Psoas muscle (tissue), 8 donors: ENCODE measurements at places on chromosomes 2 and 18. TPM values are rescaled to one million over a fixed set of nuclear protein-coding genes. Genes with fewer than 3 reads are reported as not detected.

GRCh38 chr2:223918671-223919134 is 26.4 kb downstream of the WDFY1 start:
- no peak overlapping the region for H3K27ac ChIP-seq
- no peaks in the 10 kb centered on the region for H3K27me3 ChIP-seq
- DNase-seq: no peak
- H3K4me1 ChIP-seq: peaks cover 23% of the 10 kb centered on the region
- peaks cover 31% of the 10 kb centered on the region for H3K36me3 ChIP-seq
- H3K4me3 ChIP-seq: no peak overlapping the region

DNA sequence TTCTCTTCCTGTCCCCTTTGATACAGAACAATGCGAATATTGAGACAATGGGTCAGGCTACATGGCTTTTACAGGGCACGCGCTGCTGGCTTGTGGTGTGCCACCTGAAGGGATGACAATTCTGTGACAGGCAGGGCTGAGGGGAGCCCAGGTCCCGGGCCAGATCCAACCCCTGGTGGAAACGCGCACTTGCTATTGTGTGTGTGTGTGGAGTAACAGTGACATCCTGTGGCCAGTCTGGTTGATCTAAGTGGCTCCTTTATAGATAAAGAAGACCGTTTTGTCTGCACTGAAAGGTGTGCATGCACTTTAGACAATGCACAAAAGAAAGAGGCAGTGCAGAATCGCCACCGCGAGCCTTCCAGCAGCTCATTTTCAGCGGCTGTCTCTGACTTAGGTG is 273.6 kb downstream of the HRH4 start:
- DNase-seq: no peak
- no peaks in the 10 kb centered on the region for H3K27me3 ChIP-seq
- H3K27ac ChIP-seq: no peak overlapping the region
- no peak overlapping the region for H3K4me3 ChIP-seq
- H3K4me1 ChIP-seq: no peaks in the 10 kb centered on the region
- H3K36me3 ChIP-seq: no peaks in the 10 kb centered on the region

REG3A gene
- polyA plus RNA-seq: not detected

TAF1B gene
- 5.7 TPM for polyA plus RNA-seq

DNA sequence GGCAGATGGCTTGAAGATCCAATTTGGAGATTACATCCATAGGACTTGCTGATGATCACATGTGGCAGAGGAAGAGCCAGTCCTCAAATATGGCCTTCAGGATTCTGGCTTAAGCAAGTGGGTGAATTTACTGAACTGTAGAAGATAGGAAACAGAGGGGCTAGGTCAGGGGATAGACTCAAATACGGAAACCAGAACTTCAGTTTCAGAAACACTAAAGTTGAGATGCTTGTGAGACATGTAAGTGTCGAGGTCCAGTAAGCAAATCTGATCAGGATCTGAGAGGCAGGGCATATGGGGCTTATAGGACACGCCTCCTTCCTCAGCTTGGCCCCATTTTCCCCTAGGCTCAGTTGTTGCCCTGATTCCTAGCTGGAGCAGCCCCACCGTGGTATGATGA is 107.7 kb downstream of the LBH start:
- H3K27me3 ChIP-seq: no peaks in the 10 kb centered on the region
- H3K4me1 ChIP-seq: no peaks in the 10 kb centered on the region
- no peak overlapping the region for H3K27ac ChIP-seq
- H3K4me3 ChIP-seq: no peak overlapping the region
- H3K36me3 ChIP-seq: no peaks in the 10 kb centered on the region
- no peak for DNase-seq

- H3K4me3 ChIP-seq: no peak overlapping the region
- H3K27ac ChIP-seq: no peak overlapping the region
- H3K36me3 ChIP-seq: no peaks in the 10 kb centered on the region
Observed at GRCh38 chr2:18413676-18414396, 146.6 kb downstream of the RDH14 start.

- DNase-seq: no peak
- no peaks in the 10 kb centered on the region for H3K27me3 ChIP-seq
- no peak overlapping the region for H3K4me3 ChIP-seq
Observed at GRCh38 chr2:144320491-144320890, 199.4 kb downstream of the ZEB2 start.

DNA sequence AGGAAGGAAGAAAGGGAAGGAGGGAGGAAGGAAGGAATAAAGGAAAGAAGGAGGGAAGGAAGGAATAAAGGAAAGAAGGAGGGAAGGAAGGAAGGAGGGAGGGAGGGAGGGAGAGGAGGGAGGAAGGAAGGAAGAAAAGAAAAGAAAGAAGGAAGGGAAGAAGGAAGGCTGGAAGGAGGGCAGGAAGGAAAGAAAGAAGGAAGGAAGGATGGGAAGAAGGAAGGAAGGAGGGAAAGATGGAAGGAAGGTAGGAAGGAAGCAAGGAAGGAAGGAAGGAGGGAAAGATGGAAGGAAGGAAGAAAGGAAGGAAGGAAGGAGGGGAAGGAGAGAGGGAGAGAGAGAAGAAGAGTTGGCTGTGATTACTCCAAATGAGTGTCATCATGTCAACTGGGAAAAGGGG is 190.6 kb downstream of the ACKR3 start:
- no peak overlapping the region for H3K4me3 ChIP-seq
- H3K36me3 ChIP-seq: no peaks in the 10 kb centered on the region
- H3K27ac ChIP-seq: no peak overlapping the region
- H3K4me1 ChIP-seq: no peaks in the 10 kb centered on the region
